ENCODE measurements at places on chromosomes 5 and 9. TPM values are rescaled to one million over a fixed set of nuclear protein-coding genes. Genes with fewer than 3 reads are reported as not detected.

DNA sequence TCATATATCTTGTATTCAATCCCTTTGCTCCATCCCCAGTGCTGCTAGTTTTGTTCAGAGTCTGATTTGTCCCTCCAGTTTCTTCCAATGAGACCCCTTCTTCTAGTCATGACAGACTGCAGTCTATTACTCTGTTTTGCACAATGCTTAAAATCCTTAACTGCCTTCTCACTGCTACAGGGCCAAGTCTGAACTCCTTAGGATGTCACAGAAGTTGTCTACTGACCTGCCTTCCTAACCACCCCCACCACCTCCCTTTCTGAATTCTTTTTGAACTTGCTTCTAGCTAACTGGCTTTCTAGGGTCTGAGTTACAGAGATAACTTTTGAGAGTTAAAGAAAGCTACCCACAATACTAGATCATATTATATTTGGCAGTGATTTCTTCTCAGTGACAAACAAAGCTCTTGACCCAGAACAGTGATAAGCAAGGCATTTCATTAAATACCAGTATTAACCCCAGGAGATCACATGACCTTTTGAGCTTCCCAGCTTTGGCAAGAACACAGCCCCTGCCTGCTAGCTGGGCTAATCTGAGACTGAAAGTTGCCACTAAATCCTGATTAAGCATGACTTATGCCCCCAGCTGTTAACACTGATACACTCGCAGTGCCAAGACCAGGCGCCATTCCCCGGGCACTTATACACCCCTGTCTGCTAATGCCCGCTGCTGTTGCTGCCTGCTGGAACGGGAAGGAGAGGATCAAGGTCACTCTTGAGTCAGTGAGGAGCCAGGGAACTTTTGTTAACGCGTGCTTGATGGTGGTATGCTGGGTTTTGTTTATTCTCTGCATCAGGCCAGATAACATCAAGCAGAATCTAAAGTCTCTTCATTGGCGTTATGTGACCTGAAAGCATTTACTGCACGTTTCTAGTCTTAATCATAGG, 36.4 kb upstream of the ADAMTSL1 start:
- DNase-seq = no peak

- DNase-seq = no peak
Measured at GRCh38 chr5:66518753-66519152, 77.4 kb upstream of the MAST4 start.

DNA sequence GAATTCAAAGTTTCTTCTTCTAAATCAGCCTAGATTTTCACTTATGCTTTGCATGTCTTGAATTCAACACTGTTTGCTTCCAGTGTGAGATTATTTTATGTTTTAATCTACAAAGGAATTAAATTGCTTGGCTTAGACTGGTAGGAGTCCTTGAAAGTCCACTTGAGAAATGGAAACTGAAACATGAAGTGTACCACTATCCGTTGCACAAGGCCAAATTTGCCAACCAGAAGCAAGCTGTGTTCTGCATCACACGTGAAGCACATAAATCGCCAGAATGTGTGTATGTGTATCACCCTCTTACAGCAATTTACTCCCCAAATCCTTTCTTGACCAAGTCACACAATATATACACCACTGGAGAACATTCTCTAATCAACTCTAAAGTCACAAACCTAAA, 10.3 kb downstream of the SEMA6A start:
- DNase-seq = no peak

- no peak for DNase-seq
Measured at GRCh38 chr5:54285686-54286085, 24.7 kb downstream of the ARL15 start.

- DNase-seq = no peak
Measured at GRCh38 chr9:32703635-32704034, 68.2 kb upstream of the TAF1L start.

DNA sequence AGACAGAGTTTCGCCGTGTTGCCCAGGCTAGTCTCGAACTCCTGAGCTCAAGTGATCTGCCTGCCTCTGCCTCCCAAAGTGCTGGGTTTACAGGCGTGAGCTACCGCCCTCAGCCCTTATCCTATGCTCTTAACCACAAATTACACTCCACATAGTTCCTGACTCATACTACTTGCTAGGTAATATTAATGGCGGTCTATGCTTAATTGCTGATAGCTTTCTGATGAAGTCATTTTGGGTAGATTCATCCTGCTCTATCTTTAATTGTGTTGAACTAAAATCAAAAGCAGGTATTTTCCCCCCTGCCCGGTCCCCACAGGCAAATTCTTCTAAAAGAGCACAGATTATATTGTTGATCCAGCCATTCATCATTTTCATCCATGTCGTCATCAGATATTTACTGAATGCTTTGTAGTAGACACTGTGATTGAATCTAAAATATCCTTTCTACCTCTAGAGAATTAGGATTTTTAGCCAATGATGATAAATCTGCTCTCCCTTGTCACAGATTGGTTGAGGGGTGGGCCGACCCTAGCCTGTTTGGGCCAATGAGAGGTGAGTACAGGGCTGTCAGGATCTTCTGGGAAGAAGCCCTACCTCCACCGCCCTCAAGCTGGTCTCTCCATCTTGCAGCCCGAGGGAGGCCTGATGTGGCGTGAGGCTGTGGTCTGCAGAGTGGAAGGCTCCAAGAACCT, 144.8 kb downstream of the NR3C1 start:
- no peak for DNase-seq

- no peak for DNase-seq
Measured at GRCh38 chr5:65034813-65035209, 266.1 kb downstream of the CWC27 start.

DNA sequence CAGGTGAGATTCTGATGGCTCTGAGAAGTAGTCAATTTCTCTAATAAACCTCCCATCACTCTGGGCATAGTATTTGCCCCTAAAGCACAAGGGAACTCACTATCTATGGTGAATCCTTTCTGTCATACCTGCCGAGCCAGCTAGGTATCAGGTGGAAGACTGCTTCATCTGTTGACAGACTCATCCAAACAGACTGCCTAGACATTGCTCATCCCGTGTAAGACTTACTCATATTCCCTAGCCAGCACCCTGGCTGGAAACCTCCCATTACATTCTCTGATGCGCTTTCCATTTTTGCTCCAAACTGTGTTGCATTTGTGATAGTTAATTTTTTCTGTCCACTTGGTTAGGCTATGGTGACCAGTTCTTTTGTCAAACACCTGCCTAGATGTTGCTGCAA, 595.9 kb downstream of the DNAH5 start:
- DNase-seq = no peak

GRCh38 chr5:31470608-31471007, 61.3 kb downstream of the DROSHA start:
- DNase-seq = no peak

- no peak for DNase-seq
Measured at GRCh38 chr9:130868230-130868629, 28.4 kb downstream of the QRFP start.

GRCh38 chr5:179250561-179251225, 94.6 kb downstream of the ADAMTS2 start:
- DNase-seq = no peak

- DNase-seq = no peak
Measured at GRCh38 chr9:98839724-98840123, 32.3 kb downstream of the GALNT12 start.

DNA sequence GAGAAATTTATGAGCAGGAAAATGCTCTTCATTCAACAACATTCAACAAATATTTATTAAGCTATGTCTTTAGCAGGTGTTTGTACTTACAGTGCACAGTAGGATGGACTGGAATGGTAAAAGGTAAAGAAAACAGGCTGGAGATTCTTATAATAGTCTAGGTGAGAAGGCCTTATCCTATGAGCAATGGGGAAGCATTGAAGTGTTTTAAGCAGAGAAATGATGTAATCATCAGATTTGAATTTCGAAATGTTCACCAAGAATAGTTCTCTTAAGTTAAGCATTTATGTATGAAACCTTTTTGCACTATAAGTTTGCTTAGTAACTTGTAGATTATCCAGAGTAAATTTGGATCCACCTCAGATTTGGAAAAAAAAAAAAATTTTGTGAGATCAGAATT, 209.3 kb downstream of the NR3C1 start:
- DNase-seq = no peak

FRMPD1 gene
- 0.41 TPM for total RNA-seq

GRCh38 chr5:56155992-56156584, 77.0 kb downstream of the ANKRD55 start:
- no peak for DNase-seq

MBLAC2 gene
- 17.9 TPM for total RNA-seq

All from frontal cortex (tissue), 4 donors.